KBM-7 (cell line): ENCODE measurements at places on chromosomes 3 and 15.
A peak's percentile ranks its signal among the peaks of the same experiment; 100 is the strongest.

DNA sequence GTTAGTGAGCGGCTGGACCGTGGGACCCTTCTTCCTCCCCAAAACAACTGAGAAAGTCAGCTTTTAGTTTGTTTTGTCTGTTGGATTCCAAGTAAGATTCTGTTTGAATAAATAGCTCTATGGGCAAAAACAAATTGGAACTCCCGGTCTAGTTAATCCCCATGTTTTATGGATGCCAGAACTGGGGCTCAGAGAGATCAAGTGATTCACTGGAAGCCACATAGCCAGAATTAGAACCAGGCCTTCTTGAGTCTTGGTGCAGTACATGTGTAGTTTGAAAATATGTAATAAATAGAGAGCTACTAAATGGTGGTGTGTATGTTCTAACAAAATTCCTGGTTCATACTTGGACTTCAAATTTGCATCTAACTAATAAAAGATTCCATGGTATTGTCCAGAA lies 29.3 kb upstream of the POLR2M start:
- no peak for DNase-seq

GRCh38 chr3:121362035-121362734 lies 183.6 kb downstream of the POLQ start:
- DNase-seq: no peak

DNA sequence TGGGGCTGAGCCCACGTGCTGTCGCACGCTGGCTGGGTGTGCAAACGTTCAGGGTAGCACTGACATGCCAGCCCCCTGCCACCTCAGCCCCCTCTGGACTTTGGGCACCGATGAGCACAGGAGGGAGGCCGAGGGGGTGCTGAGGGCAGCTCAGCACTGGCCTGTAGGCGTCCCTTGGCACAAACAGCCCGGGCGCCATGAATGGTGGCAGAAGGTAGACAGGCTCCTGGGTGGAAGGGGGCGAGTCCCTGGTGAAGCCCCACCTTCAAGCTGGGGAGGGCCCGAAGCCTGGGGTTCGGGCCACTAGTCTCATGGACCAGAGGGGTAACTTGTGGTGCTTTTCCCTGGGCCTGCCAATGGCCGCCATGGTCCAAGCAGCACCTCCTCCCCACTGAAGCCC lies 70.7 kb downstream of the GLB1 start:
- no peak for DNase-seq

- no peak for DNase-seq
Observed at GRCh38 chr3:131067983-131068382, 41.3 kb downstream of the NEK11 start.

- peak; percentile 40 for DNase-seq
Observed at GRCh38 chr15:67575039-67575502, 32.6 kb downstream of the MAP2K5 start.
